Mesenteric fat pad (tissue), 1 donor: ENCODE measurements at places on chromosomes 4 and X.
A peak's percentile ranks its signal among the peaks of the same experiment; 100 is the strongest.

GRCh38 chr4:20253735-20254409 is 2.2 kb downstream of the SLIT2 start:
- peak; percentile 82 for DNase-seq

GRCh38 chr4:56112377-56112776 is 163.6 kb downstream of the CEP135 start:
- no peak for DNase-seq

DNA sequence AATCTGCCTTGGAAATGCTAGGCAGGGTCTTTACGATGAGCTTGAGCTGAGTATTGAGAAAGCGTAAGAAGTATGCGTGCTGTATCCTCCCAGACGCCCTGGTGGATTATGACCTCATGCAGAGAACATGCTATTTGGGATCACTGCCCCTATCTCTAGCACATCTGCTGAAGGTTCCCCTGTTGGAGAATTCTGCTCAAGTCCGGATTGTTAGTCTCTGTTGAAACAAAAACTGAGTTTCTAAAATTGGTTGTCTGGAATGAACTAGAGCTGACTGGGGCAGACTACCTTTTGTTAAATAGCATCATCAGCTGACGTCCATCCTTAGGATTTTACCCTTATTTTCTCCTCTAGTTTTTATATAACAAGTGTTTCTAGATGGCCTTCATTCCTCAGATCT is 7.5 kb downstream of the FHDC1 start:
- no peak for DNase-seq

DNA sequence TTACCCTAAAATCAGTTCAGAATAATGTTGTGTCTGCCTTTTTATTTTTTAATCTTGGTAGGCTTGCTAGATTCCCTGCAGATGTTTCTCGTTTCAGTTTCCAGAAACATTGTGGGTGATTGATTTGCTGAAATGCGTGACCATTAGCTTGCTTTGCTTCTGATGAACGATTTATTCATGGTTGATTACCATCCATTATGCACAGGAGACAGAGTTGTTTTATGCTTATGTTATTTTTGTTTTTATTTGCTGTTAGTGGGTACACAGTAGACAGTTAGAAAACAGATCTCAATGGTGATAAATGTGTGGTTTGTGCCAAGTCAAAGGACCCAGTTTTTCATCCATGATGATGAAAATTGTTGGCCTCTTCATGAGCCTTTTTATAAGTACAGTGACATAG is 455.6 kb upstream of the BOD1L1 start:
- DNase-seq, result no peak

- DNase-seq, result no peak
Observed at GRCh38 chr4:18155067-18156041, 133.8 kb upstream of the LCORL start.

DNA sequence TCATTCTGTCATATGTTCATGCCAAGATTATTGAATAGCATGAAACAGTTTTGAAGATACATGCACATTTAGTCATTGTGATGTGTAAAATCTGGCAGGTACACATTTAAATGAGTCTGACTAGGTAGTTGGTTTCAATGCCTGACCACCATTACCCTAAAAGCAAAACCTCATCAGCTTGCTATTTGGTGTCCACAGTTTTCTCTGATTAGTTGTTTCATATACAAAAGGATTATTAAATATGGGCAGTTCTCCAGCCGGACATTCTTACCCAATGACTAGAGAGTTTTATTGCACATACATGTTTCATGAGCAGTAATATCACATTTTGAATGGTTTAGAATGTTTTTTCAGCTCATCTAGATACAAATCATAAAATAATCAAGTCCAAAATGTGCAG is 23.7 kb downstream of the DCHS2 start:
- no peak for DNase-seq

DNA sequence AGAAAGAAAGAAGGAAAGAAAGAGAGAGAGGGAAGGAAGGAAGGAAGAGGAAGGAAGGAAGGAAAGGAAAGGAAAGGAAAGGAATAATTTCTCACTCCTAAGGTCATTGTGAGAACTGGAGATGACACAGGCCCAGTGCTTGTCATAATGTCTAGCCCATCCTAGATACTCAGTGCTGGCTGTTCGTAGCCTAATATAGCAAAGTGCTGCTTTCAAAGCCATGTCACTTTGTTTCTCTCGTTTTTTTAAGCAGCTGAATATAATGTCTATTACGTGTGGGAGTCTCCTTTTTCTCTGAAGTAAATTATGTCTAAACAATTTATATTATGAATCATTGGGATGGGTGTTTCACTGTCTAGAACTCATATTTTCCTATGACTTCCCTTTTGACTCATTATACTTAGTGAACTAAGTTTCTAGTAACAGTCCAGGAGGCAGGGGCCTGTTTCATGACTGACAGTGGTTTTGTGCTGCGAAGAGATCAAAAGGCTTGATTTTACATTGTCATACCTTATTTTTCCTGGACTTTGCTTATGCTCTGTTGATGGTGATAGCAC is 327.0 kb upstream of the ZFP42 start:
- DNase-seq, result no peak

DNA sequence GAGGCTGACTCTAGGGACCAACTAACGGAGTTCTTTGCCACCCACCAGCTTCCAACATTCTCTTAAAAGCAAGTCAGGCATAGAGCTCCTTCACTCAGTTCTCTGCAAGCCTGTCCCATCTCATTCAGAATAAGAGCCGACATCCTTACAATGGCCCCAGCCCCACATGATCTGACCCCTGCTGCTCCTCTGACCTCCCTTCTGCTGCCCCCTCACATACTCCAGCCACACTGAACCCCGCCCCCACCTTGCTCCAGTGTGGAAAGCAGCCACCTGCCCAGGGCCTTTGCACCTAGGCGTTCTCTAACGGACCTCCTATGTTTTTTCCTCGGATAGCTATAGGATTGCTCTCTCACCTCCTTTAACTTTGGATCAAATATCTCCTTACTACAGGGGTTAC is 143.2 kb upstream of the ETNPPL start:
- DNase-seq, result no peak

- DNase-seq, result no peak
Observed at GRCh38 chrX:100931218-100931924, 2.7 kb upstream of the XKRX start.

DNA sequence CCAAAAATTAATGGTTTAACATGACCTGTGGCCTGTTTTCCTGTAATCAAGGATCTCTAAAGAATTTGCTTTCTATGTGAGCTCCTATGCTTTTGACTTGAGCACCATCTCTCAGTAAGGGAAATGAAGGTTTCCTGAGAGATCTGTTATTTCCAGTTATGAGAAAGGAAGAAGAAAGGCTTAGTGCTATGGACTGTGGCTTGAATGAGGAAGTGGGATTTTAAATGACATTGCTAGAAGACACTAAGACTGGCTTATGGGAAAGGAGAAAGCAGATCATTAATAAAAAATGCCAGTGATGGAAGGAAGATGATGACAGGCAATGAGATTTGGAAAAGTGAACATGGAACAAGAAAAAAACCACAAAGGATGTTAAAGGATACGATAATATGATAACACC is 285.4 kb downstream of the OPHN1 start:
- no peak for DNase-seq

- no peak for DNase-seq
Observed at GRCh38 chrX:43140582-43140981, 362.6 kb upstream of the PPP1R2C start.

DNA sequence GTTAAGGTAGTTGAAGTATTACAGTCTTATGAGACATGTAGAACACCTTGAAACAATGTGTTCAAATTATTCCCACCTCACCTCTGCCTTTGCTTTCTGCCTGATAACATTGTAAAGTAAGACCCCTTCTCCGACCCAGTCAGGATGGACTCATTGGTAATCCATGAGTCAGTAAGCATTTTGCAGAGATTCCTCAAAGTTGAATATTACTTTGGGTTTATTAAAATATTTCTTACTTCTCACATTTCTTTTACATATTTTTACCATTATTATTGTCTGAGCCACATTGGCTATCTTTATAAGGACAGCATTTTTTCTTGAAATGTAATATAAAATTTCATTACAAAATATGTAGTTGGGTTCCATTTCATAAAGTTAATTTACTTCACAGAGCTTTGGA is 201.6 kb downstream of the BMPR1B start:
- DNase-seq, result no peak

DNA sequence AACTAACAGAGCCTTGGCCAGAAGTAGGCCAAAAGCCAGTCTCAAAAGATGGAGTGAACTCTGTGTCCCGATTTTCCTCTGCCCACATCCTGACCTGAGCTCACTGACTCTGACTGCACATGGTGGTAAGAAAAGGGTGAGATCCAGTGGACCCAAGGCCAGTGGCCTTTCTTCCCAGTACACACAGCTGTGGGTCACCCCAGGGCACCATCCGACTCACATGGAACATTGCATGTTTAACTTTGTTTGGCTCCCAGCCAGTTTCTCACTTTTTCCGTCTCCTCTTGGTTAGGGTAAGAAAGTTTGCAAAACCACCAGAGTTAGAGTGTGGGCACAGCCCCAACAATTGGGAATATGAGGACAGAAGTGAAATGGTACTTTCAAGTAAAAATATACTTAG is 69.8 kb downstream of the GAB1 start:
- DNase-seq, result no peak

- DNase-seq, result no peak
Observed at GRCh38 chrX:74535408-74536151, 78.8 kb downstream of the RLIM start.

DNA sequence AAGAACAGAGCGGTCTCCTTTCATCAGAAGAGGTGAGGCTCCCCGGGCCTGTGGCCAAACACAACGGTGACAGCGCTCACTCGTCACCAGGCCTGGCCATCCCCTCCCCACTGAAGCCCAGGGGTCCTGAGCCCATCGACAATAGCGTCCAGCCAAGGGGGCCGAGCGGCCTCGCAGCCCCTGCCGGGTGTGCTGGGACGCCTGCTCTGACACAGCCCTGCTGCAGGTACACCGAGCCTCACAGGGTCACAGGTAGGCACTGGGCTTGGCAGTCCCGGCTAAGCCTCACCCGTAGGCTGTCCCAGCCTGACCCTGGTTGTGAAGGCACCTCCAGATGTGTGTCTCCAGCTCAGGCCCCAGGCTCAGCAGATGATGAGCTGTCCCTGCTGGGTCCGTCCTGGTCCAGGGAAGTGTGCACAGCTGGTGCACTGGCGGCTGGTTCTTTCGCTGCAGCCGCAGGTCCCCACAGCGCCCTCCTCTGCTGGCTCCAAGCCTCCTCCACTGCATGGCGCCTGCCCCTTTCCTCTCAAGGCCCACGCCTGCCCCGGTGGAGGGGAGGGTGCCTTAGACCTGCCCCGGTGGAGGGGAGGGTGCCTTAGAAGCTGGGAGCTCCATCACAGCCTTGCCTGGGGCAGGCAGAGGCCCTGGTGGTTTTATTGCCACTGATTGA is 21.5 kb downstream of the UVSSA start:
- DNase-seq, result no peak

DNA sequence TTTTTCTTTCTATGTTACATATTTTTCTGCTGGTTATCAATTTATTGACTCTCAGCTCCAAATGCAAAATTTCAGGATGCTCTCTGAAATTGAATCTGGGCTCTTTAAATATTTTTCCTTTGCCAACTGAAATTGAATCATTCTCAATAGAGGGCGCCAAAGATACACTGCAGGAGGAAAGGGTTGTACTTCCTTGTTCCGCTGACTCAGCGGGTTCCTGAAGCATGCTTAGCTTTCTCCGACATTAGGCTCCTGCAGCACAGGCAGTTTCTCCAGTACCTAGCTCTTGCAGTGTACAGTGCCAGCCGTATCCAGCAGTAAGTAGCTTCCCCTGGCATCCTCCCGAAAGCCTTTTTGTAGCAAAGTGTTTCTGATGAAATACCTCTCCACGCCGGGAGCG is 28.8 kb upstream of the CFAP47 start:
- no peak for DNase-seq

DNA sequence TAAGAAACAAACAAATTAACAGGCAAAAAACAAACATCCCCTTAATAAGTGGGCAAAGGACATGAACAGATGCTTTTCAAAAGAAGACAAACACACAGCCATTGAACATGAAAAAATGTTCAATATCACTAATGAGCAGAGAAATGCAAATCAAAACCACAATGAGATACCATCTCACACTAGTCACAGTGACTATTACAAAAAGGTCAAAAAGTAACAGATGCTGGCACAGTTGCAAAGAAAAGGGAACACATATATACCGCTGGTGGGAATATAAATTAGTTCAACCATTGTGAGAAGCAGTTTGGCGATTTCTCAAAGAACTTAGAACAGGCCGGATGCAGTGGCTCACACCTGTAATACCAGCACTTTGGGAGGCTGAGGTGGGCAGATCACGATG is 146.1 kb upstream of the NEIL3 start:
- no peak for DNase-seq

- no peak for DNase-seq
Observed at GRCh38 chrX:38657562-38657961, 96.2 kb downstream of the TSPAN7 start.

DNA sequence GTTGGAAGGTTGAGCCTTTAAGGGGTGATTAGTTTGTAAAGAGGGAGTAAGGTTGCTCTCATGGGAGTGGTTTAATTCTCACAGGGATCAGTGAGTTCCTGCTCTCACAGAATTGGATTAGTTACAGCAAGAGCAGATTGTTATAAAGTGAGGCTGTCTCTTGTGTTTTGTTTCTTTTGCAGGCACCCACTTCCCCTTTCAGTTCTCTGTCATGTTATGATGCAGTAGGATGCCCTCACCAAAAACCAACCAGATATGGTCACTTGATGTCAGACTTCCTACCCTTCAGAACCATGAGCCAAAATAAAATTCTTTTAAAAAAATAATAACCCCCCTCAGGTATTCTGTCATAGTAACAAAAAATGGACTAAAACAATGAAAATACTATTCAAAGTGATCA is 19.9 kb upstream of the IGSF1 start:
- no peak for DNase-seq

- no peak for DNase-seq
Observed at GRCh38 chrX:24694825-24695224, 1.1 kb downstream of the POLA1 start.

GRCh38 chr4:150119492-150119891 is 41.2 kb downstream of the DCLK2 start:
- DNase-seq, result no peak

GRCh38 chrX:47297874-47298273 is 65.1 kb downstream of the USP11 start:
- DNase-seq, result no peak

DNA sequence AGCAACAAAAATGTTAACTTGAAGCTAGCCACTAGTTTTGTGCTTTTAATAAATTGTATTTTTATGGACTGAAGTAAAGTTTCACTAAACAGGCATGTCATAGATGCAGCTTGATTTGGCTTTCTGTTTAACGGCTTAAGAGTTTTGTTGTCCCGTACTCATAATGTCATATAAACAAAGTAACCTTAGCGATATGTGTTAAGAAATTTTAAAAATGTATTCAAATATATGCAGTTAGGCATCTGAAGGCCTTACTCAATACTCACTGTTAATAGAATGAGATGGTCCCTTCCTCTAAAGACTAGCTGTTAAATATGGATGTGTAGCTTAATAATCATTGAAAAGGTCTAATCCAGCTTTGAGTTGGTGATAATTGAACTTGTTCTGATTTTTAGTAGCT is 1.0 kb upstream of the SCLT1 start:
- DNase-seq, result no peak

- no peak for DNase-seq
Observed at GRCh38 chrX:41045960-41046567, 39.2 kb upstream of the USP9X start.
